ENCODE measurements at places on chromosomes 12 and 14.
A peak's percentile ranks its signal among the peaks of the same experiment; 100 is the strongest.

DNA sequence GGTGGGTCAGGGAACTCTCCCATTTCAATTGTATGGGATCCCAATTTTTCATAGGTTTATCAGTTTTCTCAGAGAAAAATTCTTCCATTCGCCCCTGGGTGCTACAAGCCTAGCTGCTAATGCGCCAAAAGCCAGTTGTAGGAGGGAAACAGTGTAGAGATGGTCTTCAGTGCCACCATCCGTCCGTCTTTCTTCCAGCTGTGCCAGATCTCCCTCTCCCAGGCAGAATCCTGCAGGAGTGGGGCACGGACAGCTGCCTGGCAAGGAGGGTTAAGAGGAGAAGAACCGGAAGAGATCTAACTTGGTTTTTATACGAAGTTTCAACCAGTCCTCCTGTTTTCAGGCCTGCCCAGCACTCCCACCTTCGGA lies 38.9 kb upstream of the FUT8 start:
- DNase-seq, result no peak

- no peak for DNase-seq
Observed at GRCh38 chr14:50635141-50635540, 33.0 kb downstream of the SAV1 start.

- DNase-seq, result no peak
Observed at GRCh38 chr12:131643631-131644452, 67.0 kb upstream of the SFSWAP start.

DNA sequence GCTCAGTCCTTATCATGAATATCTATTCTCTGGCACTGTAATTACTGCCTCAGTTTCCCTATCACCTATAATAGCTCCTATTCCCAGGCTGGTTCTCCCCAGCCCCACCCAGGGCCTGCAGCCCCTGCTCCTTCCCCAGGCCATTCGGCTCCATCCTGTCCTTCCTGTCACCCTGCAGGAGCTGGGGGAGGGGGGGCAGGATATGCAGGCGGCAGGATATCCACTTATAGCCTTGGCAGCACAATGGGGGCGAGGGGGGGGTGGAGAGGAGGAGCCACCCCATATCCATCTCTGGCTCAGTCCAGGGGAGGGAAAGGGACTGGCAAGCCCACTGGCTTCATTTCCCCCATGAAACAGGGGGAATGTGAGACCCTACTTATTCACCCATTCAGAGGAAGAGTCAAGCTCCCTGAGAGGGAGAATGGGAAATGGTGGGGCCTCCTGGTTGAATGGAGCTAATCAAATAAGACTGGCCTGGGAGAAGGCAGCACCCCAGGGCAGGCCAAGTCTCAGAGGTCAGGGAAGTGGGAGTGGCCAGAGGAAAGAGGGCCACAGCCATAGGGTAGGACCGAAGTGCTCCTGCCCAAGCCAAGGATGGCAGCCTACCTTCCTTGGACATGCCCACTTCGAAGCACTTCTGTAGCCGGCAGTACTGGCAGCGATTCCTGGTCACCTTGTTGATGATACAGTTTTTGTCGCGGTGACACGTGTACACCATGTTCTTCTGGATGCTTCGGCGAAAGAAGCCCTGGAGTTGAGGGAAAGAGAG lies 7.8 kb upstream of the ITGB7 start:
- no peak for DNase-seq

DNA sequence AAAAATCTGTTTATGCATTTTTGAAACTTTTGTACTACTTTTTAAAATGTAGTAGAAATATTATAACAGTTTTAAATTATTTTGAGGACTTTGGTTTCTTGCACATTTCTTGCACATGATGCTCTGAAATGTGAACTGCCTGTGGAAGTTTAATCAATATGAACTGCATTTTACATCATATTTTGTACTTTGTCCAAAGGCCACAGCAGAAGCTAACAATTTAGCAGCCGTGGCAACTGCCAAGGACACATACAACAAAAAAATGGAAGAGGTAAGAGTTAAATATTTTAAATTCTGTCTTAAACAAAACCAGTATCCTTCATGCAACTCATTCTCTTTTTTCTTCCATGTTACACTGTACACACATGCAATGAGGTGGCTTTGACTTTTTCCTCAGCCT lies 45.1 kb downstream of the SAV1 start:
- DNase-seq, result no peak

DNA sequence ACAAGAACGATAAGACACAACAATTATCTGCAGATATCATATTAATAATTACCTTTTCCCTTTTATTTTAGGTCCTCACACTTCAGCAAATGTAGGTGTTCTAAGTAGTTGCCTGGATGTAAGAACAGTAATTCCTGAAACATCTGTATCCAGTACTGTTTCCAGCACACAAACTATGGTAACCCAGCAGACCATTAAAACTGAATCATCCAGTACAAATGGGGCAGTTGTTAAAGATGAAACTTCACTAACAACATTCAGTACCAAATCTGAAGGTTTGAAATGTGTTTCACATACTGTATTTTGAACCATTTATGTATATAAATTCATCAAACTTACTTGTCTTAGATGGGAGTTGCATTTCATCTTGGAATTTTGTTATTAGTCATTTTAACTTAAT lies 31.0 kb downstream of the HCFC2 start:
- DNase-seq, result no peak

DNA sequence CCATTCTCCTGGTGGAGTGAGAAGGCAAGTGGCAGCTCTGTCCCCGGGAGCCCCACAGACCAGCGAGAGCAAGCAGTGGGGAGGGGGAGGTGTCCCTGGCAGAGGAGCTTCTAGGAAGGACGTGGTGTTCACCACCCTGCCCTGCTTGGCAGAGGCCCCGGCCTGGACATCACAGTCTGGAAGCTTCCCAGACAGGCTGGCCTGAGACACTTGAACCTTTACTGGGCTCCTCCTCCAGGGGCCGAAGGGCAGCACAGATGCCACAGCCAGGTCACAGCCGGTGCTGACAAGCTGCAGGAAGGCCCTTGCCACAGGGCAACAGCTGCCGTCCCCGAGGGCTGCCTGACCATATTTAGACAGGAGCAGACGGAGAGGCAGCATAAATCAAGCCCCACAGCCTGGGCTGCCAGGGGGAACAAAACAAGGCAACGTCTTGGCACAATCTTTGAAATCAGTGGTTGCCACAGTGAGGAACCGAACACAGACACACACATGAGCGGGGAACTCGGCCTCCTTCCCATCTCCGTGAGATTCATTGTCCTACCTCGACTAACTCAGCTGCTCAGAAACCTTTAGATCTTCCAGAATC lies 28.5 kb downstream of the PRIMA1 start:
- no peak for DNase-seq

DNA sequence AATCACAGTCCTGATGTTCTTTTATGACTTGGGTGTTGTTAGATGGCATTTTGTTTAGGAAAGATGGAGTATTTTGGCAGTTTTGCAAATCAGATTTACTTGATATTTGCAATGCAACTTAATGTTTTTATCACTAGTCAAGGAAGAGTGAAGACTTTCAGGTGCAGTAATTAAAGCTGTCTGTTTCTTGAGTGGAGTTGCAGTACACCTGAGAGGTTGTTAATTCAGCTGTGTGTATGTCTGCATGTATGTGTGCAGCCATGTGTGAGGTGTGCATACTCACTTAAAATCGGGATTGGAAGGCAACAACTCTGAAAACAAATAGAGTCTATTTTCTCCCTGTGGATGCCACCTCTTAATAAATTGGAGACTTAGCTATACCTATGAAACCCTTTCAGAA lies 94.5 kb downstream of the RMST start:
- no peak for DNase-seq

GRCh38 chr14:23137192-23137812 lies 18.2 kb upstream of the CEBPE start:
- DNase-seq, result no peak

DNA sequence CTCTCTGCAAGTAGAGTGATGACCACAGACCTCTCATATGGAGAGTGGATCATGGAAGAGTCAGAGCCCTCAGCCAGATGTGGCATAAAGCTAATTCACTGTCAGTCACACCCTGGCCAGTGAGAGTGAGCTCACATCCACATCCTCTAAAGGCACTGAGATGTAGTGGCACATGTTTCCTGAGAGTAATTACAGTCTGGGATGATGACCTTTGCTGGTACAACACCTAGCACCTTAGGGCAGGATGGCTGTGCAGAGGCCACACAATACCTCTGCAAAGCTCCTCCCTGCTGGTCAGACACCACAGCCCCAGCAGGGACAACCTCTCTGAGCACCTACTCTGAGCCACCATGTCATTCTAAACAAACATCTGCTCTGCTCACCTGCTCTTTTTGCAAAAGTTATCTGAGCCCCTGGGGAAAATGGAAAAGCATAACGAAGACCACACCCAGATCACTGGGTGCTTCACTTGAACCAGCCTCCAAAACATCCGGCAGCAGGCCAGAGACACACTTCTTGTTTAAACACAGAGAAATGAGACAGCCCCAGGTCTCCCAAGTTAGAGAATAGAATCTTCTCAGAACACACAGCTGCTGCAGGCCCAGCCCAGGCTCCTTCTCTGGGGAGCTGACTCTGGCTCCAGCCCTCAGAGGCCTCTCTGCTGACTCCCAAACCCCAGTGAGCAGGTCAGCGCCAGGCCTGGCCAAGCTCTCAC lies 30.3 kb downstream of the PITPNM2 start:
- peak; percentile 12 for DNase-seq

DNA sequence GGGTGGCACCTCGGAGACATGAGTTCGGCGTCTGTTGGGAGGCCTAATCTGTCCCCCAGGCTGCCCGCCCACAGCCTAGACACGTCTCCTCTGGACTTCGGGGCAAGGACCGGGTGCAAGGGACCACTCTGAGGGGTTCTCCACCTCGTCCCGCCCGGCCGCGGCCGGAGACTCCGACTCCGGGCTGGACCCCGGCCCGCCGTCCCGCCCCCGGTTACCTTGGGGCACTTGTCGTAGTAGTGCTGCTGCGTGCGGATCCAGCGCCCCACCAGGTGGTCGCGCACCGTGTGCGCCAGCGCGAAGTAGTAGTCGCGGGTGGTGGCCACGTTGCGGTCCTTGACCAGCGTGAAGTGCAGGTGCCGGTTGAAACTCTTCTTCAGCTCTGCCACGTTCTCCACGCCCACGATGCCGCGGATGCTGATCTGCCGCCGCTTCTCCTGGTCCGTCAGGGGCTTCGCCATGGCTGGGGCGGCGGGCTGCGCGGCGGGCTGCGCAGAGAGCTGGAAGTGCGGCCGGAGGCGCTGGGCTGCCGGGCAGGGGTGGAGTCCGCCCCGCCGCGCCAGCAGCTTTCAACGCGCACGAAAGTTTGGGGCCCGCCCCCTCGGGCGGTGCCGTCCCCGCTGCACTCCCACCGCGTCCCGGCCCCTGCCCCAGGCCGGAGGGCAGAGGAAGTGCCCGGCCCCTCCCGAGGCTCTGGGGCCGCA lies at the start of gene PYGL:
PYGL (minus strand) TSS at position 541 of the 704 bp plus-strand sequence; CDS start at position 461, 80 bp downstream.
- peak; percentile 59 for DNase-seq

- no peak for DNase-seq
Observed at GRCh38 chr12:29737644-29738043, 46.1 kb downstream of the TMTC1 start.

DNA sequence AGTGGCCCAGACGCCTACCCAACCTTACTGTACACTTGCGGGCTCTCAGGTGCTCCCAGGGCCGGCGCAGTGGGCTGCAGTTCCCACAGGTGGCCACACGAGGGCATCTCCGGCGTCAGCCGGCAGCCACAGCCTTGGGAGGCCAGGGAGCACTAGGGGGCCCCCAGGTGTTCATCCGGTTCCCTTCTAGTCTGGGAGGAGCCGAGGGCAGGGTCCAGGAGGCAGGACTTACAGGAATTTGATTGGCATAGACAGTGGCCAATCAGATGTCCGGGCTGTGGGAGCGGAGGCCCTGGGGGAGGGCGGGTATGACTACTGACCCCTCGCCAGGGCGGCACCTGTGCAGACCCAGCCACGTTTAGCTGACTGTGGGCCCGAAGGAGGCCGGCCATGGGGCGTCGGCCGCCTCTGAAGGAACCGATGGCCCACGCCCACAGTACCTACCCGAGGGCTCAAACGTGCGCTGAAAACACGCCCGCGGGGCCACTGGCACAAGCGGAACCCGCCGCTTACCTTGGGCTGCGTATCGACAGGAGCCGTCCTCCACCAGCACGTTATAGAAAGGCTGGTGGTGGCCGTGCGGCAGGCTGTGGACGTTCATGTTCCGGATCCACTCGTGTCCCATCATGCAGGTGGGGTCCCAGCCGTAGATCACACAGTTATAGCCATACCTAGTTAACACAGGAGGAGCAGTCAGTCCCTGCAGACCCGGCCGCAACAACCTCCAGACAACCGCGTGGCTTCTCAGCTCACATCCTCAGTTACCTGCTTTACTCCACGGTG lies 34.8 kb downstream of the FBXO21 start:
- peak; percentile 66 for DNase-seq

DNA sequence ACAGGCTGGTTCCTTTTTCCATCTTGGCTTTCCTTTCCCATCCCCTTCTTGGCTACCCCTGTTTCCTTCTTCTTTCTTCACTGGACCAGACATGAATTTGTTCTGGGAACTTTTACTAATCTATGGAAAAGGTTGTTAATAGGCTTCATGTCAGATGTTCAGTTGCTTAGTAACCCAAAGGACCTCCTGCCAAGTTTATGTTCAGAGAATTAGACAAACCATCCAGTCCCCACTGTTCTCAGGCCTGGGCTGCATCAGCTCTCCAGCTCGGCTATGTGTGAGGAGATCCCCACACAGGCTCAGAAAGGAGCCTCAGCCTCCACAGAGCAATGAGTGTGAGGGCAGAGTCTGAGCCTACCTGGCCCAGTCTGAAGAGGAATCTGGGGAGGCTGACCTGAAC lies 78.0 kb downstream of the AKAP6 start:
- no peak for DNase-seq

DNA sequence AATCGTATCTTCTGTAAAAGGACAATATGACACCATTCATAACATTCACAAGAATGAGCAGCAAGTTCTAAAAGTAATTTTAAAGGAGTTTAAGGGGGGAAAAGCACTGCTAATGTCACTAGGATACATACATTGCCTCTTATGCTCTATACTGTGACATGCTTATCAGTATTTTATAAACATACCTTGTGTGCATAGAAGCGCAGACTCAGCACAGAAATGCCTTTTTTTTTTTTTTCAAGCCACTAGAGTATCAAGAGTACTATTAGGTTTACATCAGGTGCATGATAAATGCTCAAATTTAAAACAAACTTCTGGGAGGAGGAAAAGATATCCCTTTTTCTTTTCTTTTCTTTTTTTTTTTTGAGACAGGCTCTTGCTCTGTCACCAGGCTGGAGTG lies 13.6 kb upstream of the SMARCC2 start:
- DNase-seq, result no peak

GRCh38 chr12:175250-175649 lies 38.7 kb downstream of the SLC6A12 start:
- no peak for DNase-seq

- no peak for DNase-seq
Observed at GRCh38 chr12:65902500-65902899, 78.2 kb downstream of the HMGA2 start.
